AG08396 (cell line): ENCODE measurements at places on chromosomes 5 and 9.

DNA sequence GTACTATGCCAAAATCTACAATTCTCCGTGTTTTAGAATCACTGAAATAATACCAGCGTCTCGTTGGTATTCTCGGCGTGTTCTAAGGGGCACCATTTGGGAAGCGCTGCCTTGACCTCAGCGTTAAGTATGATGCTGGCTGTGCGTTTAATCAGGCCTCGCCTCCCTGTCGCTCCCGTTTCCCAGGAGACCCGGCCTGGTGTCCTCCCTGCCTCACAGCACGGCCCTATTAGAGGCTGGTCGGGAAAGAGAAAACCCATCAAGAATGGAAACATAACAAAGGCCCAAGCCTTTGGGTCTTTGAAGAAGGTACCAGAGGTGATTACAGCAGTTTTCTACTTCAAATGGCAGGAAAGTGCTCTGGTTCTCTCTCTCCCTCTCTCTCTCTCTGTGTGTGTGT is 30.0 kb downstream of the GFPT2 start:
- DNase-seq: no peak

DNA sequence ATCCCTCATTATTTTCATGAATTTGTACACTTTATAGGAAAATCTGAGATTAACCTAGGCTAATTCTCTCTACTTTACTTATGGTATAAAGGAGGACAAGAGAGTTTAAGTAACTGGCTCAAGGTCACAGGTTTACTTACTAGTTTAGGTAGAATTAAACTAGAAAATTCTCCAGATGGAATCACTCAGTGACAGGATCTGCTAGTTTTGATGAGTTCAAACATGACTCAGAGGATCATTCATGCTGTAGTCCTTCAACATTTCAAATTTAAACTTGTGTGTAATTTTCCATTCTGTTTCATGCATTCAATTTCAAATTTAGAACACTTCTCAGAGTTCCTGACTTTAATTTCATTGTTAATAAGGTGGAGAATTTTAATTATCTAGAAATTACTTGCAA is 485.7 kb upstream of the TUSC1 start:
- no peak for DNase-seq

DNA sequence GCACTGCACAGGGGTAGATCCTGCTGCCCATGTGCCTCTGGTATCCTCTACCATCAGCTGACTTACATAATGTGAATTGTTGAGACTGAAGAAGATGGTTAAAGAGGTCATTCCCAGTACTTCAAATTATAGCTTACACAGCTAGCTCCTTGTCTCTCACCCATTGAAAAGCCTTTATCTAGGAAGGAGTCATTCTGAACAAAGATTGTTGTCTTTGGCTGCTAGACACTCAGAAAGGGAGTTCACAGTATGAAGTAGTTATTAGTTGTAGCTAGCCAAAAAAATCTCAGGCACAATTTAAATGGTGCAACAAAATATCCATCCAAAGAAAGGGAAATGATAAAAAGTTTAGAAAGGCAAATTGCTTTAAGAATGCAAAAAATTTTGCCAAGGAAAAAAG is 102.0 kb upstream of the NREP start:
- DNase-seq: no peak

DNA sequence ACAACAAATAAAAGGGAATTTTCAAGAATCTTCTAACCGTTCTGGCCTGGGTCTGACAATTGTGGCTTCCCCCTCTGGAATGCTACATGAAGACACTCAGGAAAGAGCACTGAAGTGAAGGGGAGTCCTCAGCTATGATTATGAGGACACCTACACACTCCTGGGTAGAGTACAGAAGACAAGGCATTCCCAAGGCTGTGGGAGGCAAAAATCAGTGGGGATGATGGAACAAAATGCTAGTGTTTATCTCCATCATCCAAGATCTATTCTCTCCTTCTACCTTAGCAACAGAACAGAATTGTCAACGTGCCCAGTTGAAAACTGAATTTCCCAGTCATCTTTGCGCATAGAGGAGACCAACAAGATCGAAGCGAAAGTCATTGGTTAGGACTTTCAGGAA is 130.1 kb upstream of the LARP1 start:
- DNase-seq: no peak

DNA sequence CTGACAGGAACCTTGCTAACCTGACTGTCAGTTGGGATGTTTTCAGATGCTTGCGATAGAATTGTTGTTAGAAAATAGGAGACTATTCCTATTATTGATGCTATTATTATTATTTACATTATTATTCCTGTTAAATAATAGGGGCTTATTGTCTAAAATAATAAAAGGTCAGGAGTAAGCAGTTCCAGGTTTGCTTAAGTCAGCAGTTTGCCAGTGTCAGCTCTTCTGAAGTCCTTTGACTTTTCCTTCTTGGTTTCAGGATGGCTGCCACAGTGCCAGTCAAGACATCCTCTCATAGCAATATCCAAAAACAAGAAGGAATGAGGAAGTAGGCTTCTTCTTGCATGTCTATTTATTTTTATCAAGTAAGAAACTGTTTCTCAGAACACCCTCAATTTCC is 141.7 kb upstream of the MARCHF11 start:
- DNase-seq: no peak

DNA sequence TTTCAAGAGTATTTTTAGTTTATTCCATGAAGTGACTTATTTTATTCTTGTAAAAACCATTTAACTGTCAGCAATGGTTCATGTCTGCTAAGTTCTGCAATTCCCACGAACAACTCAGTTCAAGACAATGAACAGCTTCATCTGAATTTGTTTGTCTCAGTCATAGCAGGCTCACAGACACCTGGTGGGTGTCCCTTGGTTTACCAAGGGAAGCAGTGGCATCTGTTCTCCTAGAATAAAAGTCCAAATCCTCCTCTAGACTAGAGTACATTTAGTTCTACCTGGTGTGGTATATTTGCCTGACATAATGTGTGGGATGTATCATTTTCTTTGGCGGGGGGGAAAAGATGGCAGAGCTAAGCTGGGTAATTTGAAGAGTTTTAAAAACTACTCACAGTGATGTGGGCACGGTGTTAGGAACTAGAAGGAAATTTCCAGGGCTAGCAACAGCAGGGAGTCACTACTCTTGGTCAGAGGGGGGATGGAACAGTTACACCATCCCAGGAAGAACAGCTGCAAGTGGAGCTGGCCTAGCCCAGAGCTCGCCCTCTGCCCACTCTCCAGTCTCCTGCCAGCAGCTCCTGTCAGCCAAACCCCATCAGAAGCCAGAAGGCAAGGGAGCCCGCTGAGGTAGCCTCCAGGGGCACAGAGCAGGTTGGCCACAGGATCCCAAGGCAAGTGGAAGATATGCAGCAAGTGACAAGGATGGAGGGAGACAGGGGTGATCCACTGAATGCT is 100.3 kb downstream of the PJA2 start:
- DNase-seq: no peak

DNA sequence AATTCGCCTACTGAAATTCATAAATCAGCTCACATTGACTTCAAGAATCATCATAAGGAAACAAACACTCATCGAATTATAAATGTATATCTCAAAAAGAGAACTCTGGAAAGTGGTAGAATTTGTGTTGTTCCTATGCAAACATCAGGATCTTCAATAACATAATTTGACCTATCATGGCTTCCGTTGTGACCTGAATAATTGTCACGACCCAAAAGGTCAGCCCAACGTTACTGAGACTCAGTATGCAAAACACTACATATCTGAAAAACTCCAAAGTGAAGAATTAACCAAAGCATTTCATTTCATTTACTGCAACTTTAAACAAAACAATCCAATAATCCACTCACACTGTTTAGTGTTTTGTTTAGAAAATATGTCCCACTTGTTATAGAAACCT is 1.2 kb downstream of the RAPGEF6 start:
- no peak for DNase-seq

- DNase-seq: peak; percentile 36
Measured at GRCh38 chr5:142065273-142065672, 43.3 kb upstream of the NDFIP1 start.

- no peak for DNase-seq
Measured at GRCh38 chr9:126275386-126276001, 51.1 kb upstream of the MVB12B start.

- peak; percentile 69 for DNase-seq
Measured at GRCh38 chr5:140358738-140359310, 1.2 kb upstream of the SLC4A9 start.

- no peak for DNase-seq
Measured at GRCh38 chr5:35031276-35031675, 16.5 kb downstream of the AGXT2 start.

- DNase-seq: no peak
Measured at GRCh38 chr9:129857207-129857606, 21.9 kb downstream of the USP20 start.

GRCh38 chr5:34624691-34625090 is 31.4 kb upstream of the RAI14 start:
- DNase-seq: no peak

DNA sequence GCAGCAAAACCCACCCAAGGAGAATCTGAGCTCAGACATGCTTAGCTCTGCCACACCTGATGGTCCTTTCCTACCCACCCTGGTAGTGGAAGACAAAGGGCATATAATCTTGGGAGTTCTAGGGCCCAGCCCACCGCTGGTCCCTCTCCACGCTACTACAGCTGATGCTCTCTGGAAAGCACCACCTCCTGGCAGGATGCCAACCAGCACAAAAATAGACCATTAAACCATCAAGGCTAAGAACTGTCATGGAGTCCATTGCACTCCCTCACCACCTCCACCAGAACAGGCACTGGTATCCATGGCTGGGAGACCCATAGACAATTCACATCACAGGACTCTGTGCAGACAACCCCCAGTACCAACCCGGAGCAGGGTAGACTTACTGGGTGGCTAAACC is 111.0 kb upstream of the IL7R start:
- no peak for DNase-seq

DNA sequence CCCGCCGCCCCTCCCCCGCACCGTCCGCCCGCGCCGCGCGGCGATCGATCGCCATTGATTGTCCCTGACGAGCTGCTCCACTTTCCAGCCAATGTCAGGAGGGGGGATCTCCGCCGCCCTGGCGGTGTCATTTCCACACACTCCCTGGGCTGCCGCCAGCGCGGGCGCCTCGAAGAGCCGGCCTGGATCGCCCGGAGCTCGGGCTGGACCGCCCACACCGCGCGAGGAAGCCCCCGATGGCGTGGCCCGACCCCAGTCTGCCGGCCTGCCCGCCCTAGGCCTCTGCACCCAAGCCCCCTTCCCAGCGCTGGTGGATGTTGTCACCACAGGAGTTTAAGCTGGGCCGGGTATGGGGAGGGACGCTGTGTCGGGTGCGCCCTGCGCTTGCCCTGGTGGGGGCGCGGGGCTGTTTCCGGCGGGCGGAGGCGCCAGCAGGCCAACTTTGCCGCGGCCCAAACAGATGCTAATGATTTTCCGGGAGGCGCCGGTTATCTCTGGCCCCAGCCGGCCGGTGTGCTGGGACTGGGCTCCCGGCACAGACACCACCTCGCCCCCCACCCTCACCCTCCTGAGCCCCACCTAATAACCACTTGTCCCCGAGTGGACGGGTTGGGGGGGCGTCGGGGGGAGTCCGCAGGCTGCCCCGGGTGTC is 10.6 kb upstream of the CXXC5 start:
- peak; percentile 94 for DNase-seq

- peak; percentile 36 for DNase-seq
Measured at GRCh38 chr5:151156507-151157420, 815 bp downstream of the ANXA6 start.

- DNase-seq: no peak
Measured at GRCh38 chr5:35096932-35097331, 49.2 kb upstream of the AGXT2 start.

DNA sequence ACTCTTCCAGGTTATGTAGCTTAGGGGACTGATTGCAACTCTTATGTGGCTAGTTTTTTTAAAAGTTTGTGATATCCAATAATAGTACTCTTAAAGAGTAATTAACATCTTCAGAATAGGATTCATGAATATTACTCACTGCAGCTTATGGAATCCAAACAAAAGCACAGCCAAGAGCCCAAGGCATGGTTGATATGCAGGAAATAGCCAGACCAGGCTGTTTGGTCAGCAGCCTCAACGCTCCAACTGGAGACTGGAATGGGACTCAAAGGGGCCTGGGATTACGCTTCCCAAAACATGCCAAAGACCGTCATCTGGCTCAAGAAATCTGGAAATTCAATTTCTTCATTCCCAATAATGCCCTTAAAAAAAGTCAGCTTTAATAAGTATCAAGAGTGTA is 268.6 kb downstream of the SEC61B start:
- peak; percentile 52 for DNase-seq

GRCh38 chr9:21580636-21581378 is 98.7 kb upstream of the IFNE start:
- no peak for DNase-seq

DNA sequence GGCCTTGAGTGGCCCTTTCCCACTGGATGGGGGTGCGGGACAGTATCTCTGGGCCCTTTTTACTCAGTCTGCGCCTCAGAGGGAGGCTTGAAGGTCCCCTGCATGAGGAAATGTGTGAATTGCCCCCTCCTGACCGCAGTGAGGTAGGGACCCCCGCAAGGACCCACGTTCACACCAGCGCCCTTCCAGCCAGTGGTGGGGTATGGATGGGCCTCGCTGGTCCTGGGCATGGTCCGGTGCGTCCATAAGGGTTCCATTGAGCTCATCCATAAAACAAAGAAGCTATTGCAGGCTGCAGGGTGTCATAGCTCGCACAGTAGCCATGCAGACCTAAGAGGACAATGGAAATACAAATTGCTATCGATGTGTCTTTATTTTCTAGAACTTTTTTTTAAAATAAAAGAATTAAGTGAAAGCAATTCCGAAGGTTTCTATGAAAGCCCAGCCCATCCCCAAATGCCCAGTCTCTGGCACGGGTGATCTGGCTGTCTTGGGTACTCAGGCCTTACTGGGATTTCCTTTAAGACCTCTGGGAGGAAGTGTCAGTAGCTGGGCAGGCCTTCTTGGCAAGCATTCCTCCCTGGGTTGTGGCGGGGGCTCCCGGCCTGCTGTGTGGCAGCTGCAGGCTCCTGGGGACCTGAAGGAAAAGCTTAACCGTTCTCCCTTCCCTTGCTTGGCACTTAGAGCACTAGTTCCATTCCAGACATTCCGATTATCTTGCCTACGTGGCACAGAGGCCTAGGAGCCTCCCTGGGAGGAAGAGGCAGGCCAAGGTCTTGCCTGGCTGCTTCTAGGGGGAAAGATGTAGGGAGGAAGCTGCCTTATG is 1.5 kb upstream of the SEMA5A start:
- peak; percentile 52 for DNase-seq

- peak; percentile 74 for DNase-seq
Measured at GRCh38 chr9:112819635-112820496, 69.3 kb downstream of the SNX30 start.

DNA sequence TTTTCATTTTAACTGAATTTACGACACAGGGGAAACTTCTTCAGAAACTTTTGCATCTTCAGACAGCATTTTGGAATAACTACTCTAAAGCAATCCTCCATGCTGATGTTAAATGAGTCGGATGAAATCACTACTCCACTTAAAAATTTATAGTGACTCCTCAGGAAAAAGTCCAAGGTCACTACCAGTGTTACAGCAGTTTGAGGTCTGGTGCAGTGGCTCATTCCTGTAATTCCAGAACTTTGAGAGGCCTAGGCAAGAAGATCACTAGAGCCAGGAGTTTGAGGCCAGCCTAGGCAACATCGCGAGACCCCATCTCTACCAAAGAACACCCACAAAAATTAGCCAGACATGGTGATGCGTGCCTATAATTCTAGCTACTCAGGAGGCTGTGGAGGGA is 5.9 kb upstream of the GAS1 start:
- DNase-seq: no peak

GRCh38 chr9:126424511-126424910 is 97.9 kb downstream of the MVB12B start:
- DNase-seq: no peak

GRCh38 chr9:121771418-121771817 is 120.0 kb downstream of the DAB2IP start:
- peak; percentile 43 for DNase-seq
